ENCODE measurements at places on chromosomes 11 and 22.

DNA sequence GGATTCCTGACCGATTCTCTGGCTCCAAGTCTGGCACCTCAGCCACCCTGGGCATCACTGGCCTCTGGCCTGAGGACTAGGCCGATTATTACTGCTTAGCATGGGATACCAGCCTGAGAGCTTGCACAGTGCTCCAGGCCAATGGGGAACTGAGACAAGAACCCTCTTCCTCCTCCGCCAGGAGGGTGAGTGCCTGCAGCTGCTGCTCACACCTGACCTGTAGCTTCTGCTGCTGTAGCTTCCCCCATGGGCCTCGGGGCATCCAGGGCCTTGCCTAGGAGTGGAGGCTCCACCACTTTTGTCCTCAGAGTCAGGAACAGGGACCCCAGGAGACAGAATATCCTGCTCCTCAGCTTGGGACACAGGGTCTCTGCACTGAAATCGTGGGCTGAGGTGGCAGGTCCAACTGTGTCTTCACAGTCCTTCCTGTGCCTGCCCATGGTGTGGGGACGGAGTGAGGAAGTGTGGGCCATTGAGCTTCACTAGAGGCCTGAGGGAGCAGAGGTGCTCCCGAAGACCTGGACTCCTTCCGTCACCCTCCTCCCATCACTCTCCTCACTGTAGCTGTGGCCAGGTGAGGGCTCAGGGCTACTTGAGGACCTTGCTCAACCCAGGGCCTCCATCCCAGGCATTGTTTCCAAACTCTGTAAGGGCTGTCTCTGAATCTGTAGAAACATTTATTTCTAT is 103.8 kb downstream of the ZNF280B start:
- no peak for DNase-seq

- DNase-seq = no peak
Observed at GRCh38 chr22:43275545-43276317, 67.4 kb downstream of the SCUBE1 start.

GRCh38 chr22:49215840-49216239 is 611.8 kb downstream of the BRD1 start:
- no peak for DNase-seq

GRCh38 chr22:41532908-41533825 is 11.1 kb downstream of the POLR3H start:
- DNase-seq = peak; percentile 53

DNA sequence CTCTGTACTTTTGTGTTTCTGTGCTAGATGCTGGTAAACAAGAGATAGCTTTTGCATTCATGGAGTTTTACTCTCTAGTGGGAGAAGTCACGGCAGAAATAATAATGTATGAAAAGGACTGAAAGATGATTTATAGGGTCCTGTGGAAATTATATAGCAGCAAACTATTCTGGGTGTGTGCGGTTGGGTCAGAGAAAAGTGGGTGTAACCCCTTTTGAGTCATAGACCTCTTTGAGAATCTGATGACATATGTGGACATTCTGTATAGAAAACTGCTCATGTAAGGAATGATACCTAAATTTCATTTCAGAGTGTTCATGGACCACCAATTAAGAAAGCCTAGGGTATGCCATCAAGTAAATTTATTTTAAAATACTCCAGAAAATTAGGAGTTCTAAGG is 54.4 kb downstream of the TMEM135 start:
- DNase-seq = no peak

- DNase-seq = peak; percentile 61
Observed at GRCh38 chr11:9137293-9138132, 46.1 kb upstream of the SCUBE2 start.

- DNase-seq = no peak
Observed at GRCh38 chr11:103671143-103671651, 365.2 kb upstream of the DDI1 start.

- DNase-seq = no peak
Observed at GRCh38 chr11:10604340-10604748, 35.9 kb upstream of the LYVE1 start.

- no peak for DNase-seq
Observed at GRCh38 chr11:39462506-39462905, 1996.9 kb downstream of the LRRC4C start.

DNA sequence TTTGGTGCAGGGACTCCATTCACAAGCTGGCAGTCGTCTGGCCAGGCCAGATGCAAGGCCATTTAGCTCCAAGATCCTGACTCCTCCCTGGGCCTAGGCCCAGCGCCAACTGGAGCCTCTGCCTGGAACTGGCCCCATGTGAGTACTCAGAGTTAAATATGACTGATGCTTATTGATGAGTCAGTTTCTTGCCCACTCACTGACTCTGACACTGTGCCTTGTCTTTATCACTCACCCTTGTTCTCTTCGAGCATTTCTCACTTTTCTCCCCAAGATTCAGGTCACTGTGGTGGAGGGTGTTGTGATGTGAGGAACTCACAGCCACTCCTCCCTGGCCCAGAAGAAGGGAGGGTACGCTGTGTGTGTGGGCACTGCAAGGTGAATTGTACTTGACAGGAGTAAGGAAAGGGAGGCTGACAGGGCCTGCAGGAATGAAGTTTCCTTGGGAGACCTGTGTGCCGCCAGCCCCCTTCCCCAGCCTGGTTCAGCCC is 23.2 kb upstream of the ST3GAL4 start:
- no peak for DNase-seq

- no peak for DNase-seq
Observed at GRCh38 chr11:118909619-118910308, 16.0 kb downstream of the BCL9L start.

- DNase-seq = no peak
Observed at GRCh38 chr11:280706-281485, 2.7 kb downstream of the NLRP6 start.

- DNase-seq = no peak
Observed at GRCh38 chr11:66035653-66036333, 9.5 kb upstream of the CATSPER1 start.

GRCh38 chr22:31977939-31978338 is 33.6 kb downstream of the YWHAH start:
- DNase-seq = no peak

GRCh38 chr11:4491878-4492606 is 9.6 kb downstream of the OR52K1 start:
- DNase-seq = no peak

DNA sequence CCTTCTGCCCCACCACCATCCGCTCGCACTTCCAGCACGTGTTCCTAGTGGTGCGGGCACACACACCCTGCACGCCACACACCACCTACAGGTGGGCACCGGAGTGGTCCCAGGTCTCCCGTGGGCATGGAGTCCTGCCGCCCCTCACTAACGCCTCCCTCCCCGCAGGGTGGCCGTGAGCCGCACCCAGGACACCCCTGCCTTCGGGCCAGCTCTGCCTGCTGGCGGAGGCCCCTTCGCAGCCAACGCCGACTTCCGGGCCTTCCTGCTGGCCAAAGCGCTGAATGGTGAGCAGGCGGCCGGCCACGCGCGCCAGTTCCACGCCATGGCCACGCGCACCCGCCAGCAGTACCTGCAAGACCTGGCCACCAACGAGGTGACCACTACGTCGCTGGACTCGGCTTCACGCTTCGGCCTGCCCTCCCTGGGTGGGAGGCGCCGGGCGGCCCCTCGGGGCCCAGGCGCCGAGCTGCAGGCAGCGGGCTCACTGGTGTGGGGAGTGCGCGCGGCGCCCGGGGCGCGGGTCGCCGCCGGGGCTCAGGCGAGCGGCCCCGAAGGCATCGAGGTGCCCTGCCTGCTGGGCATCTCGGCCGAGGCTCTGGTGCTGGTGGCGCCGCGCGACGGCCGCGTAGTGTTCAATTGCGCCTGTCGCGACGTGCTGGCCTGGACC is 8.5 kb downstream of the SIPA1 start:
- no peak for DNase-seq

Measured in NCI-H1930 (cell line).